T-cell (primary cell): ENCODE measurements at places on chromosomes 2 and 18.

DNA sequence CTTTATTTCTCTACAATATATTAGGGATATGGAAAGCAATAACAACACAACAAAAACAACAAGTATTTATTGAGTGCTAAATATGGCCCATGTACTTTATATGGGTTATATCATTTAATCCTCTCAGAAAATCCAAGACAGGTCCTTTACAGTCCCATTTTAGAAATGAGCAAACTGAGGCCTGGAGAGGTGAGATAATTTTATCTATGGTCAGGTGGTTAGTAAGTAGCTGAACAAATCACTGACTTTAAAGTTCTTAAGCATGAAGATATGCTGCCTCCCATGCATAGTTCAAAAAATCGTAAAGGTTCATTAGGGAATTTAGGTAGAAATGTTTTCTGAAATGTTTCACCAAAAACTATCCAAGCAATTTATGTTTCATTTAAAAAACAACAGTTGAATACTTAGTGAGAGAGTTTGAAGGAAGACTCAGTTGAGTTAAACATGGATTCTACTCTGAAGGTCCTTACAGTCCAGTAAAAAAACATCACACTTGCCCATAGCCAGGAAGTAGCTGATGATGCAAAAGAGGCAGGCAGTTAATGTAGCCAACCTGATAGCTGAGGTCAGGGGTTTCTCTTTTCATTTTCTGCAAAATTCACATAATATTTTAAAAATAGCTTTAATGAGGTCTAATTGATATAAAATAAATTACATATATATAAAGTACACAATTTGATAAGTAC is 7.6 kb upstream of the NFE2L2 start:
- DNase-seq = no peak
- H3K36me3 ChIP-seq = no peaks in the 10 kb centered on the region
- H3K4me1 ChIP-seq = no peaks in the 10 kb centered on the region
- no peaks in the 10 kb centered on the region for H3K27me3 ChIP-seq

DNA sequence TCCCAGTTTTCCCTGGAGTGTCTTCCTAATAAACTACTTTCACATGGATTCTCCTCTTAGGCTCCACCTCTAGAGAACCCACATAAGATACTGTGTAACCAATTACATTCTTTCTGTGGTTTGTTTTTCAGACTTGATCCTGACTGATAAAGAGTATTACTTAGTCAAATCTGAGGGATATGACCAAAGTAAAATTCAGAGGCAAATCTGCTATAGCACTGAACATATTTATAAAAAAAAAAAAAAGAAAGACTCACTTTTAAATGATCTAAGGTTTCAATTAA is 13.9 kb downstream of the CKAP2L start:
- no peak for DNase-seq
- H3K27ac ChIP-seq = no peak overlapping the region
- H3K27me3 ChIP-seq = no peaks in the 10 kb centered on the region
- H3K4me3 ChIP-seq = no peak overlapping the region

- H3K4me1 ChIP-seq = peaks cover 20% of the 10 kb centered on the region
- H3K27ac ChIP-seq = peak overlapping the region; percentile 94
- no peak for DNase-seq
- no peaks in the 10 kb centered on the region for H3K27me3 ChIP-seq
Measured at GRCh38 chr2:189783451-189783926, 650 bp downstream of the ORMDL1 start.

GRCh38 chr18:22683196-22683676 is 249.9 kb upstream of the RBBP8 start:
- no peaks in the 10 kb centered on the region for H3K36me3 ChIP-seq
- H3K27me3 ChIP-seq = peaks cover 2% of the 10 kb centered on the region
- no peak for DNase-seq
- H3K27ac ChIP-seq = no peak overlapping the region

DNA sequence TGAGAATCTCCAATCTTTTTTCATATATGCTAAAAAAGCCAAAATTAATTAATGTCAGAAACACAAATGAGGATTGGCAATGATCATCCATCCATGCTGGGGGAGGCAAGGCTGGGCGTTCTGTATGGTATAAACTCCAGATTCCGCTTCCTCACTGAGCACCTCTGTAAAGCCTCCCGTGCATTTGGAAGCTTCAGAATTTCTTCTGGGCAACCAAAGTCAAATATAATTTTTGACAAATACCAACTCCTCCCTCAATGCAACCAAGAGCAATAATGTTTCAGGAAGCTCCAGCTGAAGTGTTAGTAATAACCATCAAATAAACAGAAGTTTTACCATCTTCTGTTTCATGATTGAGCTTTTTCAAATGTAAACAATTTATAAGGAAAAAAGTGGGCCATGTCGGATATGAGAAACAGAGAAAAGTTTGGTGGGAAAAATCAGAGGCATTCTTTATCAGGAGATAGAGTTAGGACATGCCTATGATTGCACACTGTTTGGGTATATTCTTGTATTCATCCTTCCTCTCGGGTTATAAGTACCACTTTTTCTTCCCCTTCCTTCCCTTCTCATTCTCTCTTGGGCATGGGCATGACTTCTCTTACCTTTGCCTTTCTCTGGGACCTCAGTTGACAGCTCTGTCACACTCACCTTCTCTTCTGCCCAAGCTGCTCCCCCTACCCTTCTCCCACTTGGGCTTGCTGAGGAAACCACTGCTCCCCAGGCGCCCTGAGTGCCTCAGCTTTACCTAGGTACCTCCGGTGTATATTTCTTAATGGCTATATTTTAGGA is 149.5 kb upstream of the ZEB2 start:
- H3K27me3 ChIP-seq = no peaks in the 10 kb centered on the region
- no peak for DNase-seq
- no peak overlapping the region for H3K27ac ChIP-seq
- no peak overlapping the region for H3K4me3 ChIP-seq
- no peaks in the 10 kb centered on the region for H3K4me1 ChIP-seq
- H3K36me3 ChIP-seq = no peaks in the 10 kb centered on the region

DNA sequence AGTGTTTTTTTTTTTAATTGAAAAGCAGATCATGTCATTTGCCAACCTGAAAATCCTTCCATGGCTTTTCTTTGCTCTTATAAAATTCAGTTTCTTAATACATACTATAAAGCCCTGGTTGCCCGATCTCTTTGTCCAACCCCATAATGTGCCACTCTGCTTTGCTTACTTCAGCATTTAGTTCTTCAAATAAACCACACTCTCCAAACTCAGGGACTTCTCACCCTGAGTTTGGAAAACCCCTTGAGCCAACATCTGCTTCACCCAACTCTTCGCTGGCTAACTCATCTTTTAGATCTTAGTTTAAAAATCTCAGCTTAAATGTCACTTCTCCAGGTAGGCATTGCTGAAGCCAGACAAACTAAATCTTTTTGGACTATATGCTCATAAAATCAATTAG is 1.3 kb upstream of the STAT1 start:
- H3K36me3 ChIP-seq = no peaks in the 10 kb centered on the region
- H3K27me3 ChIP-seq = no peaks in the 10 kb centered on the region
- H3K4me1 ChIP-seq = peaks cover 33% of the 10 kb centered on the region
- no peak overlapping the region for H3K4me3 ChIP-seq
- DNase-seq = no peak

DNA sequence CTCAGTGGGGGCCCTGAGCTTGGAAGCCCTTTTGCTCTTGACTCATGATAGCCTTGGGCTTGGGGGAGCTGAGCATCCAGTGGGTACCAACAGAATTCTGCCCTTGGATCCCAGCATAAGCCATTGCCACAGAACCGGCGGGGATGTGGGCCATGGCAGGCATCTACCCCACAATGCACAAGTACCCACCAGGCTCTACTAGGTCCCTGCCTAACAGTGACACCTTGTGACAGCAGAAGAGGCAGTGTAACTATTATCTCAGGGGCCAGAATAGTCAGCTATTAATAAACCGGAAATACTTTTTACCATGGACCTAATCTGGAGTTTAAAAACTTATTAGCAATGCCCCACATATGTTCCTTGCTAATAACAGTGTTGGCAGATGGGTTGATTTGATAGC is 397.2 kb downstream of the TMEM182 start:
- H3K4me3 ChIP-seq = no peak overlapping the region
- H3K27me3 ChIP-seq = no peaks in the 10 kb centered on the region
- no peak overlapping the region for H3K27ac ChIP-seq
- no peaks in the 10 kb centered on the region for H3K36me3 ChIP-seq
- H3K4me1 ChIP-seq = no peaks in the 10 kb centered on the region

DNA sequence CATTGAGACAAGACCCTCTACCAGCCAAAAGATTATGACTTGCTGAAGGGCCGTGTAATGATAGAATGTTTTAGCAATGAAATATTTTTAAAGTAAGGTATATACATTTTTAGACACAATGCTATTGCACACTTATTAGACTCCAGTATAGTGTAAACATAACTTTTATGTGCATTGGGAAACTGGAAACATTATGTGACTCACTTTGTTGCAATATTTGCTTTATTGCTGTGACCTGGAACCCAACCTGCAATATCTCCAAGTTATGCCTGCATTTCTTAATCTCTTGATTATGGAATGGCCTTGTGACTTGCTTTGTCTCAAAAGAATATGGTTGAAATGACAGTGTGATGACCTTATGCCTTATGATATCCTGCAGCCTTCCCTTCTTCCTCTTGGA is 502.0 kb downstream of the EPHA4 start:
- no peaks in the 10 kb centered on the region for H3K27me3 ChIP-seq
- no peak overlapping the region for H3K4me3 ChIP-seq
- no peaks in the 10 kb centered on the region for H3K4me1 ChIP-seq
- no peak overlapping the region for H3K27ac ChIP-seq

GRCh38 chr2:73503992-73504570 is 118.4 kb downstream of the ALMS1 start:
- no peak overlapping the region for H3K27ac ChIP-seq
- no peaks in the 10 kb centered on the region for H3K27me3 ChIP-seq
- H3K4me1 ChIP-seq = no peaks in the 10 kb centered on the region
- H3K4me3 ChIP-seq = no peak overlapping the region
- no peaks in the 10 kb centered on the region for H3K36me3 ChIP-seq

DNA sequence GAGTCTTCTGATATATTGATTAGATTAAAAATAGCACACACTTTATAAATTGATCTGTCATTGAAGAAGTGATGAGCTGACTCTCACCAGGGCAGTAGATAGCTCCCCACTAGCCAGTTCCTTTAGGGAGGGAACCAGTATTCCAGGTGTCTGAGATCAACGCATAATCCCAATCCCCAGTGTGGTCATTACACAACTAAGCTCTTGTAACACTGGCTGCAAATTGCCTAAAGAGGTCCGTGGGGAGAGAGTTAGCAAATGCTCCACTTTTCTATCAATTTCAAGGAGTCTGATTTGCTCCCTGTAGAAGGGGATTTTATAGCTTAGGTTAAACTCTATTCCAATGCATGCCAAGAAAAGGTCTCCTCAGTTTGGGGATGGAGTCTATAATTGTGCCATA is 7.7 kb downstream of the SLC14A1 start:
- no peak overlapping the region for H3K4me3 ChIP-seq
- no peaks in the 10 kb centered on the region for H3K4me1 ChIP-seq
- H3K36me3 ChIP-seq = no peaks in the 10 kb centered on the region
- H3K27me3 ChIP-seq = no peaks in the 10 kb centered on the region

DNA sequence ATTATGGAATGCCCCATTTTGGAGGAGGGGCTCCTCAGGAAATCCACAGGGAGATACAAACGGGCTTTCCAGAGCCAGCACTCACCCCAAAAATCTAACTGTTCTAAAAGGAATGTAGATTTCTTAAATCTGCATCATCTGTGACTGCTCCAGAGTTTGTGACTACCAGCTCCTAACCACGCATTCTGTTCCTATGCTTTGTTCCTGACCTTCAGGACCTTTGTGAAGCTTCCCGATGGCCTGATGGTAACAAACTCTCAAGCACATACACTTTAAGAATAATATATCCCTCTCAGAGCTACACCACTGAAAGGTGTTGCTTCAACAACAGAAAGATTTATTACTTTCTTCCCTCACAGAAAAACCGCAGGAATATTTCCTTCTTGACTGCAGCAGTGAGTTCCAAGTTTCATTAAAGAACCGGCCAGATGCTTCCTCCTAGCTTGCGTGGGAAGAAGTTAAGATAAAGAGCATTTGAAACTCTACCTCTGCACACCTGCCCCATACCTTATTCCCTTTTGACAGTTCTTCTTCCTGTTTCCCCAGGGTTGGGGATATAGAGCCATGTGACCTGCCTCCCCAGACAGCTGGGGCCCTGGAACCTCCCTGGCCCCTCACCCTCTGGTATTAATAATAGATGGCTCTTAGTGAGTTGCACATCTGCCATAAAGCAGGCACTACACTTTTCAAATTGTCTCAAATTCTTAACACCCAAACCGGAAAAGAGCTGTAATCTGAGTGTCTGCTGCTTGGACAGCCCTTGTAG is 40.2 kb upstream of the EML4 start:
- H3K36me3 ChIP-seq = no peaks in the 10 kb centered on the region
- peaks cover 85% of the 10 kb centered on the region for H3K4me1 ChIP-seq
- peak overlapping the region; percentile 92 for H3K27ac ChIP-seq
- no peak overlapping the region for H3K4me3 ChIP-seq
- no peak for DNase-seq
- H3K27me3 ChIP-seq = no peaks in the 10 kb centered on the region

- no peaks in the 10 kb centered on the region for H3K27me3 ChIP-seq
- H3K4me3 ChIP-seq = no peak overlapping the region
- H3K4me1 ChIP-seq = no peaks in the 10 kb centered on the region
- no peaks in the 10 kb centered on the region for H3K36me3 ChIP-seq
- no peak overlapping the region for H3K27ac ChIP-seq
- no peak for DNase-seq
Measured at GRCh38 chr18:21330122-21330701, 88.2 kb downstream of the GREB1L start.

- peaks cover 14% of the 10 kb centered on the region for H3K4me1 ChIP-seq
- H3K36me3 ChIP-seq = peaks cover 3% of the 10 kb centered on the region
- H3K4me3 ChIP-seq = no peak overlapping the region
- DNase-seq = no peak
- peak overlapping the region; percentile 67 for H3K27ac ChIP-seq
Measured at GRCh38 chr18:47901624-47902362, 28.7 kb downstream of the SMAD2 start.

GRCh38 chr2:3742743-3743508 is 39.6 kb downstream of the DCDC2C start:
- DNase-seq = no peak
- H3K4me3 ChIP-seq = no peak overlapping the region
- no peaks in the 10 kb centered on the region for H3K36me3 ChIP-seq
- H3K27me3 ChIP-seq = no peaks in the 10 kb centered on the region
- no peaks in the 10 kb centered on the region for H3K4me1 ChIP-seq

DNA sequence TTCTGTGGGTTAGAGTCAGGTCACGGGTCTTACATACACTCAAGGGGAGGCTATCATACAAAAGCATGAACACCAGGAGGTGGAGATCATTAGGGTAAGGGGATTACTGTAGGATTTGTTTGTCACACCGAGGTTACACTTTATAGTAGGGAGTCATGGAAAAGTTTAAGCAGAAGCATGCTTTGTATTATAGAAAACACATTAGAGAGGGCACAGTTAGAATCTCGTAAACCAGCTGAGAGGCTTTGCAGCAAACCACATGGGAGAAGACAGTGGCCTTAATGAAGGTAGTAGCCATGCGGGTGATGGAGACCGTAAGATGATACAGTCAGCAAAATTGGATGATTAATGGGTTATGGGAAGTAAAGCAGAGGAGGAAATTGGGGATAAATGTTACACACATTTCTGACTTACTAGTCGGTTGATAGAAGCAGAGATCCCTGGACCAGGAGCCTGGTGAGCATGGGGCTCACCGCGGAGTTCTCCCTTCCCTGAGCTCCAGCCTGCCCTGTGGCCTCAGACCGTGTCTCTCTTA is 75.6 kb downstream of the MAPRE2 start:
- no peak for DNase-seq
- H3K27me3 ChIP-seq = no peaks in the 10 kb centered on the region
- H3K4me3 ChIP-seq = no peak overlapping the region
- no peaks in the 10 kb centered on the region for H3K36me3 ChIP-seq

- H3K4me3 ChIP-seq = no peak overlapping the region
- DNase-seq = no peak
- no peak overlapping the region for H3K27ac ChIP-seq
- no peaks in the 10 kb centered on the region for H3K36me3 ChIP-seq
- no peaks in the 10 kb centered on the region for H3K27me3 ChIP-seq
Measured at GRCh38 chr2:115910270-115910669, 1467.8 kb downstream of the DPP10 start.
